HT-29 (cell line): ENCODE measurements at places on chromosomes 1 and 21.
A peak's percentile ranks its signal among the peaks of the same experiment; 100 is the strongest.

DNA sequence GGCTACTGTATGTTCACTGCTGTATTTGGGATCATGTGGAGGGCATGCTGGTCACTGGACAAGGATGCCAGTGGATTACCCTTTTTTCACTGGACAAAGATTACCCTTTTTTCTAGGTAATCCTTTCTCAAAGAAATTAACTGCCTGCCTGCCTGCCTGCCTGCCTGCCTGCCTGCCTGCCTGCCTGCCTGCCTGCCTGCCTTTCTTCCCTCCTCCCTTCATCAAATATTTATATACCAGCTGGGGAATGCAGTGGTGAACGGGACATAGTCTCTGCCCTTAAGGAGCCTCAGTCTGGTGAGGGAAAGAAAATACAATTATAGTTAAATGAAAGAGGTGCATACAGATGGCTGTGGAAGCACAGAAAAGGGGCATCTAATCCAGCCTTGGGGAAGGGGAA, 85.0 kb downstream of the PGM1 start:
- DNase-seq: no peak

DNA sequence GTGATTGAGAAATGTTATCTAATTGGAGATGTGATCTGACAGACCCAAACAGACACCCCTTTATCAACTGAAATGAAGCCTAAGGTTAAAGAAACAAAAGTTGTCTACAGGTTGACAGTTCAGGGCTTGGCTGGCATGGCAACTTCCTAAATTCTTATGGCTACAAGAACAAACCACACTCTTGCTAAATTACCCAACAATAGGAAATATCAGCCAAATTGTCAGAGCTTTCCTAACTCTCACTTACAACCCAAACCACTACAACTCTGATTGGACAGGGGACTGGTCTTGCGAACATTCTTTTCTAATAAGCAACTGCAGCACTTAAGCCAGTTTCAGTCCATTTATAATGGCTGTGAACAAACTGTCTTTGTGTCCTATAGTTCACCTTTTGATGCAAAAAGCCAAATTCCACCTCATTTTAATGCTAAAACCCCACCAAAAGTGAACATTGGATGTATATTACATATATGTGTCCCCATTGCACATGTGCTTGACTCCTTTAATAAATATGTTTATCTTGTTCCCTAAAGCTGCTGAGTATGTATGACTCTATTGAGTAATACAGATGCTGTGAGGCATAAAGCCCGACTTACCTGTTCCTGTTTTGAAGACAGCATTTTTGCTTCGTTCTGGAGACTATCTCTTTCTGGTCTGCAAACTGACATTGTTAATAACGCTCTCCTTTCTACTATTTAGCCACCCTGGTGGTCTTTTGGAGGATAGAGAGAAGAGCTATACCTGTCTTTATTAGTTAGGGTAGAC, 101.3 kb upstream of the HMCN1 start:
- DNase-seq: no peak

DNA sequence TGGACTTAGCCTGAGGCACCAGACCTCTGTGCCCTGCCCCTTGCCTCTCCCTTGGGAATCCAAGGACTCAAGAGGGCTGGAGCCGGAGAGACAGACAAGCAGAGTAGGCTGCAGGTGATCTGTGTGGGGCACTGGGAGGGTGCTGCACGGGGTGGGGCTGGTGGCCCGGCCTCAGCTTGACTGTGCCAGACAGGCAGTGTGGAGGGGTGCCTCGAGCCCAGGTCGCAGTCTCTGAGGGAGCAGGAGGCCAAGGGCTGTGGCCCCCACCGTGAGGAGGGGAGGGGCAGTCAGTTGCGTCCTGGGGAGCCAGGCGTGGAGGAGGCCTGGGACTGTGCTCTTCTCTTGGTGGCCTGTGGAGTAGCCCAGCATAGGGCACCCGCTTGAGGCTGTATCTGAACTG, 4.0 kb downstream of the GABRD start:
- no peak for DNase-seq

GRCh38 chr1:12601700-12602658, 16.0 kb downstream of the DHRS3 start:
- DNase-seq: peak; percentile 52

DNA sequence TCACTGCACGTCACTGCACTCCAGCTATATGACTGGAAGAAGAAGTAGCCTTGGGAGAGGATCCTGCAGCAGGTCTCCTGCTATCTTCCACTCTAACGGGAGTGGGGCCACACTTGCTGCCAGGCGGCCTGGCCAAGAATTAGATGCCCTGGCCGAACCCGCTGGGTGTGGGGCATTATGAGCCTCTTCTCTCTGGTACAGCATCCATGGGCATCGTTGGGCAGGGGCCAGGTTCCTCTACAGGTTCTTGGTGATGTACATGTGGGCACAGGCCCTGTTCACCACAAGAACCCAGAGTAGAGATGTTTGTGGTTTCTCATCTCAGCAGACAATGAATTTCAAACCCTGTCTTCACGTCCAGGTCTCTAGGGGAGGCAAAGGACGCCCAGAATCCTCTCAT, 370.5 kb downstream of the NPHP4 start:
- no peak for DNase-seq

GRCh38 chr1:193754151-193754550, 567.7 kb upstream of the B3GALT2 start:
- no peak for DNase-seq

- DNase-seq: no peak
Measured at GRCh38 chr1:194795917-194796593, 1609.6 kb upstream of the B3GALT2 start.

DNA sequence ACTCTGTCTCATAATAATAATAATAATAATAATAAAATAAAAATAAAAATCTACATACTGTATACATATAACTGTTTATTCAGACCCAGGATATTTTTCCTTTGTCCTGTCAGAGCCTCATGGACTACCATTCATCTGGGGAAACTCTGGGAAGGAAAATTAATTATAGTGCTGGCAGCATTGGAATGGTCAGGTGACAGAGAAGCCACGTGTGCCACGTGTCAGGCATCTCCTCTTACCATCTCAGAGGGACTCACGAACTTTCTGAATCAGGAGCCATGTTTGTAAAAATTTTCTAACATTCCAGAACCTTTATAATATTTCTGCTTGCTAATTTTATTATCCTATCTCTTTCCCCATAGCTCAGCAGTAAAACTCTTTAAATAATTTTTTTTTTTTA, 97.8 kb upstream of the HNRNPU start:
- no peak for DNase-seq

GRCh38 chr1:203408486-203409481, 57.9 kb upstream of the FMOD start:
- no peak for DNase-seq

GRCh38 chr1:194062962-194063361, 876.5 kb upstream of the B3GALT2 start:
- DNase-seq: no peak

DNA sequence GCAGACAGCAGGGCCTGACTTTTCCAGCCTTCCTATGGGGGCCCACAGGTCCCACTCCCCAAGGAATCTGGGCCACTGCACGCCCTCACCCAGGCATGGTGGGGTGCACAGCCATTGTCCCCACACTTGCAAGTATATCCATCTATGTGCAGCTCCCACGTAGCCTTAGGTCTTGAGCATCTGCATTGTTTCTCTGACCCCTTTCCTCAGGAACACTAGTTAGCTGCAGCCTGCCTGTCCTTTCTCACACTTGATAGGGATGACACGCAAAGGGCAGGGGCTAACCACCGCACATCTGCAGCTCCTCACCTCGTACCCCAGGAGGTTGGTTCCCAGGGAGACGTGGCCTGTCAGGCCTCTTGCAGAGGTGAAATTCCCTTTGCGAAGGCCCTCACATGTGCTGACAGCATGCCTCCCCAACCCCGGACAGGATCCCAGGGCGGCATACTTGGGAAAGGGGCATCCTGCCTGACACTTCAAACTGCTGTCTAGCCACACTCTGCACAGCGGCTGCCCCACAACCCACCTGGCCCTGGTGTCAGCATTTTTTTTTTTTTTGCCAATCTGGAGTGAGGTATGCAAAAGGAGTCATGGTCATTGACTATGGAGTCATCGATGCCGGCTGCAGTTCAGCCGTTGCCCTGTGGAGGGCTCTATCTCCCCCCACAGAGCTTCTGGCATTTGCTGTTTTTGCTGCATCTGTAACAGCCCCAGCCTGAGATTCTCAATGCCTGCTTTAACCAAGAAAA, 5.0 kb downstream of the JMJD4 start:
- peak; percentile 47 for DNase-seq

DNA sequence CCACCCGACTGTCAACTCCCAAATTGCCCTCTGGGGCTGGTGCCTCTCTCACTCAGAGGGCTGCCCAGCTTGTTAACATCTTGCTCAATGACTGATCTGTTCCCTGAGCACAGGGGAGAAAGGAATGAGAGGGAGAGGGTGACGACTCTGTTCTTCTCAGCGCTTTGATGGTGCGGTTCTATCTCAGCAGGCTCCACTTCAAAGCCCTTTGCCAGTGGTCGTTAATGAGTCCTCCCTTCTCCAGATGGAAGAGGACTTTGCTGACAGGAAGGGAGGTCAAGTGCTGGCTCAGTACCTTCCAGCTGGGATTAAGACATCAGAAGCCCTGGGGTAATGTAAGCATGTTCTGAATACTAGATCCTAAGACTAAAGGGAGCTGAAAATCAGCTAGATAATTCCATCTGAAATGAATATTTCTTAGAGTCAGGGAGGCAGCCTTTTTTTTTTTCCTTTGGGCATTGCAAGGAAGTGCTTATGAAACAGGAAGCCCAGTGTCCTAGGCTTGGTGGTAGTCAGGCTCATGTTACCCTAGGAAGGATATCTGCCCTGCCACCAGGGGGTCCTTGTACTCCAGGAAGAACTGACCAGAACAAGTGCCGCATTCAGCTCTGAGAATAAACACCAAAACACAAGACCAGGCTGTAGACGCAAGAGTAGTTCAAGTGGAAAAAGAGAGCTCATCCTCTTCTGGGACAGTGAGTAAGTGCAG, 4.7 kb downstream of the FMOD start:
- DNase-seq: no peak

DNA sequence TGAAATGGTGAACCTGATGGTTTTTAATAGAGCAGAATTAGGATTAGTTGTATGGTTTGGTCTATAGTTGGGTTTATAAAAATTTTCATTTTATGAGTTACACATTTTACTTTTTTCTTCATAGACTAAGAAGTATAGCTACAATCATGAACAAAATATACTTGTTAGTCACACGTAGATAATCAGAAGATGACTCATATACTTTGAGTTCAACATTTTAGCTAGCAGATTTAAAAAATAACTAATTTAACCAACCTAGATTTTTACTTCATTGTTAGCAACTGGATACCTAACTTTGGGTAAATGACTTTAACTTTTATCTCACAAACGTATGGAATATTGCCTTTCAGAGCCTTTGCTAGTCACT, 27.9 kb downstream of the MORC3 start:
- no peak for DNase-seq

GRCh38 chr1:29523136-29523535, 286.8 kb downstream of the PTPRU start:
- DNase-seq: no peak

- DNase-seq: no peak
Measured at GRCh38 chr1:166151804-166152203, 15.0 kb downstream of the FAM78B start.

GRCh38 chr1:221696027-221696426, 45.9 kb downstream of the DUSP10 start:
- DNase-seq: no peak

DNA sequence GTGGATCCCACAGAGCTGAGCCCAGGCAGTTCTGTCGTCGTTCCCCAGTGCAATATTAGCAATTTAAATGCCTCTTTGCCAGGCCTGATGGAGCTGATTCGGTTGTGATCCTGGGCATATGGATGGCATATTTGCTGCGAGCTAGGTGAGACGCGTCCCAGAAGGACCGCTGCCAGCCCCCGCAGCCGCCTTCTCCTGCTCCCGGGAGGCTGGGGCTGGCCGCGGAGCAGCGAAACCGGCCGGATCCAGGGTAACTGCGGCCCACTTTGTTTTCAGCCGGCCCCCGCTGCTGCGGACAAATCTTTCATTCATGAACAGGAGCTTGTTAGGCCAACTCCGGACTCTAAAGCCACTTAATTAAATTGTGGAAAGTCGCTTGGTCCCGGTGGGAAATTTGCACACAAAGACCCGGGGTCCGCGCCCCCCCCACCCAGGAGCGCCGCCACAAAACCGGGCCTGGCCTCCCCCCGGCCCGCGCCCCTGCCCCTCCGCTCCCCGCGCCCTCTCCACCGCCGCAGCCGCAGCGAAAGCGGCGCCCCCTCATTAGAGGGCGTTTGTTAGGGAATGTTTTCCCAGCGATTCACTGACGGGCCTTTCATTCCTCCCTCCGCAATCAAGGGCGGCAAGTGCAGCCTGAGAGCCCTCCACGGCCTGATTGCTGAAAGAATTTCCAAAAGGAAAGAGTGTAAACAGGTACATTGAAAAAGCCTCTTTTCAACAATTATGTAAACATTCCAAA, 383.3 kb downstream of the RRAGC start:
- DNase-seq: no peak

DNA sequence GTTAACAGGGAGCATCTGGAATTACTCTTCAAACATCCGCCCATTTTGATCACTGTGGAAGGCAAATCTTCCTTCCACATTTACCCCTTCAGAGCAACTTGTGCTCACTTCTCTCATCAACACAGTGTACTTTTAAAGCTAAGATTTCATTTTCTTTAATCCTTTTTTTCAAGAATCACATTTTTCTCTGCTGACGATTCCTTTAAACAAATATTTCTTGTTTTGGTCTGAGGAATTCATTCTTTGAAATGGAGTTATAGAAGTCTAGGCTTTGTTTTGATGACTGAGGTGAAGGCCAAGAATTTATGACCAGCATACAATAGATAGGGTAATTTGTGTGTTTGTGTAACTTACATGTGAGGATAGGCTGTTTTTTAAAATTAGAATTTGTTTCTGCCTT, 25.6 kb downstream of the LRRC42 start:
- DNase-seq: no peak

GRCh38 chr1:157399984-157400382, 152.3 kb downstream of the FCRL5 start:
- no peak for DNase-seq

DNA sequence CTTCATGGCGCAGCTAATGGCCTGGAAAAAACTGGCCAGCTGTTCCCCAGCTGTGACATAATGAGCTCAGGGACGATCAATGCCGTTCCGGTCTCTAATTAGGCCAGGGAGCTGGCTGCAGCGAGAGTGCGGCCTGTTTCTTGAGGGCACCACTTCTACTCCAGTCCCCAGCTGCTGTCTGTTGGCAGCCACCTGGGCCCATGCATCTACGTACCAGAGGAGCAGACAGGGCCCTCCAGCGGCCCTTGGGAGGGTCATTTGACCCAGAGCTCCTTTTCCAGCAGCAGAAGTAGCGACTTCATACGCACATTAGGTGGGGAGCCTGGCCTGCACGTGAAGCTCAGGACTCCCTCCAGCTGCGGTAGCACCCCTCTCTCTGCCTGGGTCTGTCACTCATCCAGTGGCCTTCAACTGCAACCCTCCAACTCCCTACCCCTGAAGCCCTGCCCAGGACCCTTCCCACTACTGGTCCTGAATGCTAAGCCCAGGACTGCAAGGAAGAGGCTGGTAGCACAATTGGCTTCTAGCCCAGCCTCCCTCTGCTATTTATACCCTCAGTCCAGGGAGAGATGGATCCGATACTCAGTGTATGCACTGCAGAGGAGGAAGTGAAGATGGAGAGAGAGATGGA, 9.1 kb upstream of the GPR61 start:
- no peak for DNase-seq
